Activated T-helper 1 cell treated with anti-CD3 and anti-CD28 coated beads, Interleukin-2, amount 50 U/mL, for 16 hours (primary cell): ENCODE measurements at places on chromosomes 6 and 20.

- no peak for DNase-seq
These were observed 18.7 kb downstream of the HLA-DMB start for GRCh38 chr6:32922083-32922482.

DNA sequence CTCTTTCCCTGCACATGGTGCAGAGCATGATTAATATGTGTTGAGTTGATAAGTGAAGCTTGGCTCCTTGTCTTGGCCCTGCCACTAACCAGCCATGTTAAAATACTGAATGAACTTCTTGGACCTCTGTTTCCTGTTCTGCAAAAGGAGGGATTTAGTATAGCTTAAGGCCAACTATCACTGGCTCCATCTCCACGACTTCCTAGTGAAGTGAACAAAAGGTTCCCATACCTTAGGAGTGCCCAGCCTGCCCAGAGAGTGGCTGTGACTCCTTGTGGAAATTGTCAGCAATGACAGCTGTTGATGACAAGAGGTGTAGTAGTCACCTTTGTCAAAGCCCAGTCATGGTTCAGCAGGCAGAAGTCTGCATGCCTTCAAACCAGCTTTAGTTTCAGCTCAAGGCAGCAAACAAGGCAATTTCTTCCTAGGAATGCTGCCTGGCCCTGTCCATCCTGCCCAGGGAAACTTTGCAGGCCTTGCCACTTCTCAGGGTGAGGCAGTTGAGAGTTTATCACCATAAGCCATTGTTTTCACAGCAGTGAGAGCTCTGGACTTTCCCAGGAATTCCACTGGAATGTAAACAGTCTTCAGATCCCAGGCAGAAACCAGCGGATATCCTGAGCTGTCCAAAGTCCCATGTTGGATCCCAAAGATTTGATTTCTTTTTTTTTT, 169.7 kb upstream of the TNFAIP3 start:
- DNase-seq, result no peak

- DNase-seq, result no peak
These were observed 80.9 kb downstream of the RNGTT start for GRCh38 chr6:88882536-88882935.

DNA sequence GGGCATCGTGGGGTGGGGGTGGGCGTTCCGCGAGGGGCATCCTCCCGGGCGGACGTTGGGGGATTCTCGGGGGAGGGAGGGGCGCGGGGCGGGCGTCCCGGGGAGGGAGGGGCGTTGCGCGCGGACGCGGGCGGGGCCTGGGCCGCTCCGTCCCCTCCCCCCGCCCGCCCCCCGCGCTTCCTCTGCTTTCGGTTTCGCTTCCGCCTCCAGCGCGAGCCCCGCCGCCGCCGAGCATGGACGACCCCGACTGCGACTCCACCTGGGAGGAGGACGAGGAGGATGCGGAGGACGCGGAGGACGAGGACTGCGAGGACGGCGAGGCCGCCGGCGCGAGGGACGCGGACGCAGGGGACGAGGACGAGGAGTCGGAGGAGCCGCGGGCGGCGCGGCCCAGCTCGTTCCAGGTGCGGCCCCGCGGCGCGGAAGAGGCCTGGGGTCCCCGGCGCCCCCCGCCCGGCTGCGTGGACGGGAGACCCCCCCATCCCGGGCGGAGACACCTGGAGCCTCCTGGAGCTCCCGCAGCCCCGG, at the start of gene OGFR:
Gene OGFR, plus strand, starts transcription at position 209 of the 528 bp plus-strand sequence. Its CDS starts 25 bp downstream, at position 234.
- DNase-seq, result peak; percentile 42

- DNase-seq, result no peak
These were observed 94.2 kb upstream of the SRSF6 start for GRCh38 chr20:43363506-43363905.

DNA sequence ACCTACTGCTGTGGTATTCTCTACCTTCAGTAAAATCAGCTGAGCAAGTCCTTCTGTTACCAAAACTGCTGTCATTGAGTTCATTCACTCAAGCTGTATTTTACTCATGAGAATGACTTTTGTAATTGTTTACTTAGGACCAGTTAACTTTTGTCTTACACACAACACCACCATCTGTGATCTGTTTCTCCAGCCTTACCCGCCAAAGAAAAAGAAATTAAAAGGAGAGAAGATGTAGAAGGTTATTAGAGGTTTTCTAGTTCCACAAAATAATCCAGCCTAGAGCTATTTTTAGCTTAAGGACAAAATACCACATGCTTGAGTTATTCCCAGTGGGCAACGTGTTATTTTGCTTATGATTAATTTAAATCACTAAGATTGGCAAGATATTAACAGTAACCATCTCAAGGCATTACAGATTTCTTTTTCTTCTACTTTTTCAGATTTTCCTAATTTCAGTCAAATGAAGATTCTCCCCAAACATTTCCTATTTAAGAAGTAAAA, 38.2 kb downstream of the FAM8A1 start:
- no peak for DNase-seq

- no peak for DNase-seq
These were observed 52.0 kb upstream of the TRIM26 start for GRCh38 chr6:30265181-30265580.

DNA sequence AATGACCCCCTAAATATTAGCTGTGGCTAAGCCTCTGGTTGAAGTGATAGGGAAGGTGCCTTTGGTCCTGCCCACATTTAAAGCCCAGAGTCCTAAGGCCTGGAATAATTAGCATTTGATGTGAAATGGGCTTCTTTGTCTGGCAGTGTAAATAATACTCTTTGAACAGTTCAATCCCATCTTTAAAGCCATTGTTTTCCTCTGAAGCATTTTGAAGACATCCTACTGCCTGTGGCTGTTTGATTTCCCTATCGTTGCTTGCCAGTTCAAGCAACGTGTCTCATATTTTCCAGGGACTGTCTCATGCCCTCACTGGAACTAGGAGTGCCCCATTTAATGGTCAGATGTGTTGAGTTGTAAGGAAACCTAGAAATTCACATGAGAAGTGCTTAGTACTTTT, 89.3 kb upstream of the BTN3A2 start:
- DNase-seq, result no peak

GRCh38 chr20:15487030-15487429, 1086.2 kb downstream of the KIF16B start:
- no peak for DNase-seq

- DNase-seq, result no peak
These were observed 916.0 kb upstream of the EYS start for GRCh38 chr6:66623050-66623449.

DNA sequence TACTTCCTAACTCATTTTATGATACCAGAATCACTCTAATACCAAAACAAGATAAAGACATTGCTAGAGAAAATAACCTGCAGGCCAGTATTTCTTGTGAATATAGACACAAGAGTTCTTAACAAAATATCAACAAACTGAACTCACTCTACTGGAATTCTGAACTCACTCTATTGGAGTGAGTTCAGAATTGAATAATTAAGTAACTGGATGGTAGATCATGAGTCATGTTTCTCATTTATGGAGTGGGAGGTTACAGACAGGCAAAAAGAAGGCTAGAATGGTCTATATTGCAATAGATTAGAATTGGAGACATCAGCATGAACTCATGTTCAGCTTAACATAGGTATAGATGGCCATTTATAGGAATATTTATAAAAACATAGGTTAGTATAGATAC, 26.6 kb upstream of the C6orf58 start:
- DNase-seq, result no peak

- no peak for DNase-seq
These were observed 87.3 kb upstream of the AKIRIN2 start for GRCh38 chr6:87789198-87789899.

- no peak for DNase-seq
These were observed 43.7 kb upstream of the DST start for GRCh38 chr6:56686429-56686828.

GRCh38 chr6:54621285-54621684, 225.3 kb upstream of the FAM83B start:
- no peak for DNase-seq

GRCh38 chr20:57712851-57713504, 3.2 kb upstream of the PMEPA1 start:
- DNase-seq, result no peak

GRCh38 chr6:100622907-100623692, 158.4 kb upstream of the SIM1 start:
- DNase-seq, result no peak

- no peak for DNase-seq
These were observed 2.6 kb downstream of the MGME1 start for GRCh38 chr20:17971300-17972013.

- no peak for DNase-seq
These were observed 36.5 kb downstream of the MAFB start for GRCh38 chr20:40652441-40652987.

DNA sequence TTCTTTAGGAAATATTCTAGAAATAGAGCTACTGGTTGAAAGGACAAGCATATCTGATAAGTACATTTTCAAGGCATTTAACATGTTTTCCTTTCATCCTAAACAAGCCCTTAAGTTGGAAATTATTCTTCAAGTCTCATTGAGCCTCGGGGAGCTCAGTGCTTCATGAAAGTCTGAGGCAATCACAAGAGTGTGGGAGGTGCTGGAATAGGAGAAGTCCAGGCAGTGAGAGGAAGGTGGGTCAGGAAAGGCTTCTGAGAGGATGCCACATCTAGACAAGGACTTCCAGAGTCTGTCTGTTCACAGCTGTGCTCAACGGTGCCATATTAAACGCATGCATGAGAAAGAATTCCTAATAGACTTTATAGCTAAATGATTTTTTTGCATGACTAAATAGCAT, 69.8 kb downstream of the CD83 start:
- DNase-seq, result no peak

- DNase-seq, result no peak
These were observed 1.8 kb downstream of the RNF144B start for GRCh38 chr6:18388942-18389341.

GRCh38 chr20:51731731-51732095, 36.5 kb downstream of the ATP9A start:
- no peak for DNase-seq

DNA sequence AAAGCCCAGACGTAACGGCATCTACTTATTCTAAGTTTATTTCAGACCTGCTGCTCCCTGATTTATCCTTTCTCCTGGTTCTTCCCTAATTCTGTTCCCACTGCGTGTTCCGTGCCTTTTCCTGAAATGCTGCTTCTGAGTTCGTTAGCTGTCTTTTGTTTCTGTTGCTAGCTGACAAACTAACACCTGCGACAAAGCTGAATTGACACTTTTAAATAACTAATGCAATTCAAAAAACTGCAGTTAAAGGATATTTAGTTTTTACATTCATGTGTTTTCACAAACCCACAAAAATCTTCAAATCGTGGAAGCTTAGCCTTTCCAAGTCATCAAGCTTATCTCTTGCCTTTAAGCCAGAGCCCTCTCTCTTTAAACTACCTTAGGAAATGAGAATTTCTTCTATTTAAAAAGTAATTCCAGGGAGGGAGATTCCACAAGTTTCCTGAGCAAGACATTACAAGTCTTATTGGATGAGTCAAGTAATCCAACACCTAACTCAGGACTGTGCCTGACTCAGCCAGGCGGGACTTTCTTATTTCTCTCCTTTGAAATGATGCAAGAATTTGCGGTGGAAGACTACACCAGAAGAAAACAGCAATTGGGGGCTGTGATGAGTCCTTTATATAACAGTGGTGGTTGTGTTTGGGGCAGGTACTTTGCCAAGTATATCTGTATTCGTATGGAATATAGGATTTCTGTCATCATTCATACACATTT, 6.3 kb downstream of the ADTRP start:
- DNase-seq, result no peak

- DNase-seq, result no peak
These were observed 21.0 kb upstream of the RIN2 start for GRCh38 chr20:19737025-19737424.

DNA sequence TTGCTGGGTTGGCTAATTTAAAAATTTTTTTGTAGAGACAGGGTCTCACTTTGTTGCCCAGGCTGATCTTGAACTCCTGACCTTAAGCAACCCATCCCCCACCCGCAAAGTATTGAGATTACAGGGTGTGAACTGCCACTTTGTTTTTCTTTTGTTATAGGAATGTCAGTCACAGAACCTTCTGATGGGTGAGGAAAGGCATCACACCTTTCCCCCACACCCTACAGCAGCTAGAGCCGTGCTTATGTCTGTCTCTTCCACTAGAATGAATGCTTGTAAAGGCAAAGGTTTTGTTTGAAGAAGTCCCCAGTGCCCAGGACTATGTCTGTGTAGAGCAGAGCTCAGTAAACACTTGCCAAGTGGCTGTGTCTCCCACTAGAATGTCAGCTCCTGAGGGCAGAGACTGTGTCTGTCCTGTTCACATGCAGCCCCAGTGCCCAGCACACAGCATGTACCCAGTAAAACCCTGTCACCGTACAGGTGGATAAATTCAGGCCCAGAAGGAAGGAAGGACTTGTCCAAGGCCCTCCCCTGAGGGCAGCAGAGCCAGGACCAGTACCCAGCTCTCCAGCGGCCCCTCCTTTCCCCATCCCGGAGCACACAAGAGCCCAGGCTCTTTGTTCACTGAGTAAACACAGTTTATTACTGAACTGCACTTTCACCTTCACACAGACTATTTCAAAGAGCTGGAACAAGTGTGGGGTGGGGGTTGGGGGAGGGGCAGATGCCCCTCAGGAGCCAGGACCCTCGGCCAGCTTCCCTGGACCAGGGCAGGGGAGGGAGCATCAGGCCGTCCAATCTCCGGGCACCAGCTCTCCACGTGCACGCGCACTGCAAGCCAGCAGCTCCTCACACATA, 26.4 kb downstream of the COX4I2 start:
- no peak for DNase-seq

DNA sequence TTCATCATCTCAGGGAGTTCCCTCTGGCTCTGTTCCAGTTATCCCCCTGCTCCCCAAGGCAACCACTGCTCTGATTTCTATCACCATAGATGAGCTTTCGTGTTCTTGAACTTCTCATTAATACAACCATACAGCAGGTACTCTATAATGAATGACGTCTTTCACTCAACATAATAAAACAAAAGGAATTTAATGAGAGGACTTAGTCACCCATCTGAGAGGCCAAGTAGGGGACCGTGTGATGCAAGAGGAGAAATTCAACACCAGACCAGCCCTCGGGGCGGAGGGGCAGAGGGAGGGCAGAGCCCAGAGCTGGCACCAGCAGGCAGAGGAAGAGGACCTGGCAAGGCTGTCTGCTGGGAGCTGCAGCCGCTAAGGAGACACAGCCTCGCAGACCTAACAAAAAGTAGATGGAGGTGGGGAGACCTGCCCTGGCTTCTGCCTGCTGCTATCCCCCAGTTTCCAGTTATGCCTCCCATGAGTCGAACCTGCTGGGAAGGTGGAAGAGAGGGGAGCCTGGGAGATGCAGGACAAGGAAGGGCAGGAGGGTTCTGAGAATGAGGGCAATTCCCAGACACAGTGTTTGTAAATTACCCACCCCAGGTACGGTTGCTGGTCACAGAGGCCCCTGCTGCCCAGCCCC, 13.8 kb downstream of the CCN5 start:
- no peak for DNase-seq

- DNase-seq, result no peak
These were observed 31.8 kb downstream of the PLCB4 start for GRCh38 chr20:9100691-9101090.

DNA sequence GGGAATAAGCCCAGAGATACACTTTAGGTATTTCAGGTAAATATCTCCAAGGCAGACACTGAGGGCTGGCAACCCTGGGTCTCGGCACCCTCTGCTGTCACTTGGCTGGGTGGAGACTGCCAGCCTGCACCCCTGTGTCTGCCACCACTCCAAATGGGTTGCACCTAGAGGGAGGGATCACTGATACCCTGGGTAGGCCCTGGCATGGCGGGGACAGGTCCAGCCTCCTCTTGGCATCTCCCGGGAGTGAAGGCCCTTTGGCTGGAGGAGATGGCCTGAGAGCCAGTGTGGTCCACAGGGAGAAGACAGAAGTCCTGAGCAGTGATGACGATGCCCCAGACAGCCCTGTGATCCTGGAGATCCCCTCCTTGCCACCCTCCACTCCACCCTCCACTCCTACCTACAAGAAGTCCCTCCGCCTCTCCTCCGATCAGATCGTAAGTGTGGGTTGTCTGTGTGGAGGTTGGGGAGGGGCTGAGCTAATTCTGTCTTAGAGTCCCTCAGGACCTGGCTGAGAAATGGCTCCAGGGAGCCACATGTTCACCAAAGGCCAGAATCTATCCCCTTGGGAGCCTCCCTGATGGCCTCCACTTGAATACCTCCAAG, 10.9 kb downstream of the EMILIN3 start:
- no peak for DNase-seq
